ENCODE measurements at places on chromosomes 12 and 14. TPM values are rescaled to one million over a fixed set of nuclear protein-coding genes. Genes with fewer than 3 reads are reported as not detected.

GRCh38 chr14:21940887-21941856 is 267.6 kb upstream of the OR4E1 start:
- DNase-seq, result peak; percentile 5

DNA sequence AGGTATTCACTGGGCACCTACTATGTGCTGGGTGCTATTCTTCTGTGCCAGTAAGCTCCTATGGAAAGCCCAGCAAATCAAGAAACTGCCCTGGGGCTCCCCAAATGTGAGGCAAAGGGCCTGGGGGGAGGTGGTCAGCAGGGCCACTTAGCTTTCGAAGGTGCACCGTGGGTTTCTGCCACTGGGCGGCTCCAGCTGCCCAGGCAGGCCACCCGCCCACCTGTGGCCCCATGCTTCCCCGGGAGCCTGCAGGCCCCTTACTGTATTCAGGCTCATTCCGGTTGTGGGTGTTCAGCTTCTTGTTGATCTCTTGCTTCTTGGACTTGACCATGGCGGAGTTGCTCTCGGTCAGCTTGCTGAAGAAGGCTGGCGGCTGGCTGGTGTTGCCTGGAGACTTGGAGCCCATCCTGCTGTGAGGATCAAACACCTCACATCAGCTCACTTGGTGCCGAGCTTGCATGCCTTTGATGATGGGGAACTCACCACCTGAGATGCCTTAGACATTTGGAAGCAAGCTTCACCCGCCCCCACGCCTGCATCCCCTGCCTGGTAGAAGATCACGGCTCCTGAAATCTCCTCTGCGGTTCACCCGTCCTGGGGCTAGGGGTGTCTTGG is 37.3 kb downstream of the RFLNA start:
- peak; percentile 90 for DNase-seq

DNA sequence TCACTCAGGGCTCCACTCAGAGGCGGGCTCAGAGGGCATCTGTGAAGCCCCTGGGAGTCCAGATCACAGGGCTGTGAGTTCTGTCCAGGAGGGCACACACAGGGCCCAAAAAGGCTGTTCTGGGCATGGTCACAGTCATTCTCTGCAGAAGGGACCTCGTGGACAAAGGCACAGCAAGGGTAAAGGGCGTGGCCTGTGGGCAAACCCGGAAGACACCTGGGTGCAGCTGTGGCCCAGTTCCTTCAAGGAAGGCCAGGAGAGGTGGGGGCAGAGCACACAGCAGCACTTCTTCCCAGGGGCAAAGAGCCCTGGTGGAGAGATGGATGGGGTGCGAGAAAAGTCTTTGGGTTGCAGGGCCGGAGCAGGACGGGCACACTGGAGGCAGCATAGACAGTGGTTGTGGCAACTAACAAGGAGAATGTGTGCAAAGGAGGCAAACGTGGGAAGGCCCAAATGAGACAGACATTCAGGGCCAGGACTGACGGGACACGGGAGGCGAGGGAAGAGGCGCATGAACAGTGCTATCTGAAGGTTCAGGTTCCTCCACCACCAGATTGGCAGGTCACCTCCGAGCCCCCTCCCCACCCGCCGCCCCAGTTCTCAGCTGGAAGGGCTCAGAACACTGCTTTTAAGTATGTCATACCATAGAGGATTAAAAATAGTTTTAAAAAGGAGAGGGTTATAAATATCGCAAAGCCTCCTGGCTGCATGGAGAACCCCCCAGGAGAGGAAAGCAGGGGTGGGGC is 8.9 kb downstream of the CLMN start:
- no peak for DNase-seq

- no peak for DNase-seq
These were observed 375.7 kb downstream of the NELL2 start for GRCh38 chr12:44500423-44500822.

DNA sequence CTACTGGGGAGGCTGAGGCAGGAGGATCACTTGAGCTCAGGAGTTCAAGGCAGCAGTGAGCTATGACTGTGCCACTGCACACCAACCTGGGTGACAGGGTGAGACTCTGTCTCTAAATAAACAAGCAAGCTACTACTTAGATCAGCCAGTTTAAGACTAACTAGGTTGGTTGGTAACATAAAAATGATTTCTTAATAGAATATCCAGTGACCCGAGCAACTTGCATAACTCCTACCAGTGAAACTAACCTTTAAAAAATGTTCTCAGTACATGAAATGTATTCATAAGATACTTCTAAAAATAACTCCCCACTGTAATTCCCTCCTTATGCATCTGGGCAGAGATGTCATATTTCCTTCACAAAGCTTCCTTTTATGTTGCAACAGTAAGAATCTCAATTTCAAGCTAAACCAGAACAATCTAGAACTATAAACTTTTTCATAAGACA is 15.9 kb downstream of the TAOK3 start:
- DNase-seq, result no peak

- no peak for DNase-seq
These were observed 50.1 kb downstream of the FERMT2 start for GRCh38 chr14:52900731-52901130.

DNA sequence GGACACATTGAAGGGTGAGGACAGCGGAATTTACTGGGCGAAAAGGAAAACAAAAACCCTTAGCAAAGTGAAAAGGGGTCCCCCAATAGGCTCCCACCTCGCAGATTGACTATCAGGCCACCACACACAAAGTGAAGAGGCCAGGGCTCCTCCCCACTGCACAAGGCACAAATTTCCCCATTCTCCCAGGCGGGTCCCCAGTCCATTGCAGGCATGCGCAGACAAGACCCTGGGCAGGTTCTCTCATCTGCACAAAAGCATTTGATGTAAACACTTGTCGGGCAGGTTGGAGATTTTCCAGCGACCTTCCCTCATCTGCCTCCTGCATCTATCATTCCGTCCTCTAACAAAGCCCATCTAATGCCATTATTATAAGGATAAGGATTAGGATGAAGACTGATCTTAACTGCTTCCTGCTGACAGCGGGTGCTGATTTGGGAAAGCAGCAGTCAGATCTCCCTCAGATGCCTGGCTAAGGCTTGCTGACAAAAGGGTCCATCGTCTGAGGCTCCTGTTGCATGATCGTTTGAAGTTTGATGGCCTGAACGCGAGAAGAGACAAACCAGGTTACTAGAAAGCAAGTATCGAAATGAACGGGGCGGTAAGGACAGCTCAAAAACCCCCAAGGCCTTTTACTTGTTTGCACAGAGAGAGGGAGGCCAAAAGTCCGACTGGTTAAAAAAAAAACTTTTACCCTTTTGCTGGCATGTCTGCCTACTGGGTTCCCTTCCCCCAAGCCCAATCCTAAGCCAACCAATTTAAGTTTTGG is 14.4 kb downstream of the ASCL4 start:
- DNase-seq, result no peak

GRCh38 chr14:59229653-59230406 is 41.4 kb downstream of the DAAM1 start:
- DNase-seq, result no peak

Gene TRHDE
- 3.5 TPM for total RNA-seq

Data from H7 (cell line).